T-helper 1 cell treated with Interleukin-12 subunit alpha and Interleukin-12 subunit beta and Interleukin-4 antibody, amounts not matched to agents 30 ng/mL and 1 ng/mL, for 36 hours (primary cell): ENCODE measurements at places on chromosomes 7 and 10. TPM values are rescaled to one million over a fixed set of nuclear protein-coding genes. Genes with fewer than 3 reads are reported as not detected.

Gene EBLN1
- not detected in 2 replicates for total RNA-seq

Gene OPN4
- total RNA-seq, result not detected in 2 replicates

Gene TMEM229A
- total RNA-seq, result not detected in 2 replicates

Gene IL6
- 1.2 and 1.7 TPM in 2 replicates for total RNA-seq

Gene ANKRD30A
- total RNA-seq, result not detected in 2 replicates

Gene STEAP2
- total RNA-seq, result 0.07 TPM in 1 of 2 replicates, not detected in the other

Gene FAM25C
- total RNA-seq, result not detected in 2 replicates

Gene PRSS37
- total RNA-seq, result not detected in 2 replicates
